ENCODE measurements at places on chromosomes 4 and X.

DNA sequence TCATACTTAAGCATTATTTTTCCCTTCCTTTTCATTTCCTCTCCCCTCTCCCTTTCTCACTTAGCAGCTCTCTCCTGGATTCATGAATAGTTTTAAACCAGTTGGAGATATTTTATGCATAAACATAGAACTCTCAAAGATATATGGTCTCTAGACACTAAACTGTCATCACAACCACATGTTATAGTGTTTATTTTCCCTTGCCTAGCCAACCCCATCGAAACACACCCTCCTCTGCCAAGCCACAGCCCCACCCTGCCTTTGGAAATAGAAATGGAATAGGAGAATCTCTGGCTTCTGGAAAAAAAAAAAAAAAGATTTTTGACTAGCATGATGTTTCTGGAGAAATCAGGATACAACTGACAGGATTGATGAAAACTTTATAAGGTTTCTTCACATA is 64.8 kb upstream of the RBPJ start:
- DNase-seq: no peak

DNA sequence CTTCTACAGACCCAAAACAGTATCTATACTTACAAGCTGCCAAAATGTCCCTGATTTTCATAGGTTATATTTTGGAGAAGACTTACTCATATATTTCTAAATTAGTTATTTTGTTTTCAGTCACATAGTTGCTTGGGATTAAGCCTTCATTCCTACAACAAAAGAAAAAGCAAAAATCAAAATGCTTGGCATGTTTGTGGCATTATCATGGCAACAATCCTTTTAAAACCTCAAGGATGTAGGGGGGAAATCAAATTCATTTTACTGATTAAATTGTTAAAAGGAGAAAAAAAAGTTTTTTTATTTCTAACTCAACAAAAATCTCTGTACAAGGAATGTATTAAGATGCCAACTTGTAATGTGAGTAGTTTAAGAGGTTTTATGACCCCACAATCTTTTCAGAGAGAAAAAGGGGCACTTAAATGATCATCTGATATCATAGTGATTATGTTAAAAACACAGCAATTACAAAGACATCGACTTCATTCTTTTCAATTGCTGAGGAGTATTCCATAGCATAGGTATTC is 23.5 kb downstream of the TXK start:
- DNase-seq: no peak

- DNase-seq: no peak
Observed at GRCh38 chr4:81745050-81745449, 273.3 kb upstream of the RASGEF1B start.

DNA sequence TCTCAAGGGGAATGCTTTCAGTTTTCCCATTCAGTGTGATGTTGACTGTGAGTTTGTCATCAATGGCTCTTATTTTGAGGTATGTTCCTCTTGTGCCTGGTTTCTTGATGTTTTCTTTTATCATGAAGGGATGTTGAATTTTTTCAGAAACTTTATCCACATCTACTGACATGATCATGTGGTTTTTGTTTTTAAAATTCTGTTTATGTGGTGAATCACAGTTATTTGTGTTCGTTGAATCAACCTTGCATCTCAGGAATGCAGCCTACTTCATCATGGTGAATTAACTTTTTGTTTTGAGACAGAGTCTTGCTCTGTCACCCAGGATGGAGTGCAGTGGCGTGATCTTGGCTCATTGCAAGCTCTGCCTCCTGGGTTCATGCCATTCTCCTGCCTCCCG is 263.1 kb upstream of the KLF3 start:
- no peak for DNase-seq

- DNase-seq: no peak
Observed at GRCh38 chr4:161920304-161921052, 243.3 kb downstream of the FSTL5 start.

- DNase-seq: no peak
Observed at GRCh38 chr4:7747062-7747385, 192.6 kb downstream of the AFAP1 start.

GRCh38 chr4:138473339-138473738 is 231.2 kb upstream of the SLC7A11 start:
- no peak for DNase-seq

DNA sequence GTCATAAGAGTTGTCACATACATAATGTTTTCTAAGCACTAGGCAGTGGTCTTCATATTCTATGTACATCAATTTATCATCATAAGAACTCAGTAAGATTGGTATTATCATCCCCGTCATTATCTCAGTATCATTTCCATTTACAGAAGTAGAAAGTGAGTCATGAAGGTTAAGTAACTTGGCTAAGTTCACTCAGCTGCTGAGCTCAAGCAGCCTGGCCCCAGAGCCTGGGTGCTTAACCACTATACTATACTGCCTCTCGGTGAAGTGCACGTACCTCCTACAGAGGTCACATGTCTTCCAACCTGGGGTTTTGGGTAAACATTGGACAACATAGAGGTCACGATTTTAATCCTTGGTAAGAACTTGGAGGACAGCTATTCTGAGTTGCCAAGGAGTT is 161.5 kb upstream of the GATB start:
- DNase-seq: no peak

GRCh38 chrX:6292599-6292998 is 63.9 kb upstream of the NLGN4X start:
- no peak for DNase-seq

DNA sequence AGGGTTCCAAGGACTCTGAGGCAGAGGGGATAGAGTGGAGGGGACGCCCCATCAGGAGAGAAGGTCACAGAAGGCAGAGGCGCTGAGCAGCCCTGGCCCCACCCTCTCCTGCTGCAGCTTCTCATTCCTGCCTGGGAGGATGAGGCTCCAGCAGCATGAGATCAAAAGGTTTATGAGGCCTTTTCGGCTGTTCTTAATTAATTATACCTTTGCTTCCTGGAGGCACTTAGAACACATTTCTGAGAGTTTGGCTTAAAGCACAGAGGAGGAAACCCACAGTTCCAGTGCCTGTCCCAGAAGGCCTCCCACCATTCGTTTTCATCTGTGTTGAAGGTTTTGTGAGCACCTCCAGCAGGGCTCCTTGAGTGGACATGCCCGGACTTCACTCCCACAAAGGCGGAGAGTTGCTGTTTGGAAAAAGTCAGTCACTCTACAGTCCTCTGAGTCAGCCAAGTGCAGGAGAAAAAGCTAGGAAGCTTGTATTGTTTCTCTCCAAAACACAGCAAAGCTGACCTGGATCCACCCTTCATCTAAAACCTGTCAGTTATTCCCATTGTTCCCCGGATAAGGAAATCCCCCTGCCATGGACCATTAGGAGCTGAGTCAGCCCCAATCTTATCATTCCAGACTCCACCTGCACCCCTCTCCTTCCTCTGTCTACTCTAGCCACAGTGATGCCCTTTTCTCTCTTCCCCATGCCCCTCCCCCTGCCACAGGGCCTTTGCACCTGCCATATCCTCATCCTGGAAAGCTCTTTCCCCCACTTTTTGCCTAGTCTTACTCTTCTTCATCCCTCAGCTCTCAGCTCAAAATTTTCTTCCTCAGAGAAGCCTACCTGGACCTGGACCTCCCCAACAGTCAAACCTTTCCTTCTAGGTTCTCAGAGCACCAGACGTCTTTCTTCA is 276.8 kb downstream of the FBXW7 start:
- DNase-seq: no peak

- no peak for DNase-seq
Observed at GRCh38 chr4:113179996-113180395, 130.5 kb downstream of the ANK2 start.

GRCh38 chr4:103076747-103077347 is at the start of gene SLC9B2:
TSS of gene SLC9B2 (minus strand) at chr4:103076761. CDS start at chr4:103067550, 9,211 bp downstream.
- no peak for DNase-seq

DNA sequence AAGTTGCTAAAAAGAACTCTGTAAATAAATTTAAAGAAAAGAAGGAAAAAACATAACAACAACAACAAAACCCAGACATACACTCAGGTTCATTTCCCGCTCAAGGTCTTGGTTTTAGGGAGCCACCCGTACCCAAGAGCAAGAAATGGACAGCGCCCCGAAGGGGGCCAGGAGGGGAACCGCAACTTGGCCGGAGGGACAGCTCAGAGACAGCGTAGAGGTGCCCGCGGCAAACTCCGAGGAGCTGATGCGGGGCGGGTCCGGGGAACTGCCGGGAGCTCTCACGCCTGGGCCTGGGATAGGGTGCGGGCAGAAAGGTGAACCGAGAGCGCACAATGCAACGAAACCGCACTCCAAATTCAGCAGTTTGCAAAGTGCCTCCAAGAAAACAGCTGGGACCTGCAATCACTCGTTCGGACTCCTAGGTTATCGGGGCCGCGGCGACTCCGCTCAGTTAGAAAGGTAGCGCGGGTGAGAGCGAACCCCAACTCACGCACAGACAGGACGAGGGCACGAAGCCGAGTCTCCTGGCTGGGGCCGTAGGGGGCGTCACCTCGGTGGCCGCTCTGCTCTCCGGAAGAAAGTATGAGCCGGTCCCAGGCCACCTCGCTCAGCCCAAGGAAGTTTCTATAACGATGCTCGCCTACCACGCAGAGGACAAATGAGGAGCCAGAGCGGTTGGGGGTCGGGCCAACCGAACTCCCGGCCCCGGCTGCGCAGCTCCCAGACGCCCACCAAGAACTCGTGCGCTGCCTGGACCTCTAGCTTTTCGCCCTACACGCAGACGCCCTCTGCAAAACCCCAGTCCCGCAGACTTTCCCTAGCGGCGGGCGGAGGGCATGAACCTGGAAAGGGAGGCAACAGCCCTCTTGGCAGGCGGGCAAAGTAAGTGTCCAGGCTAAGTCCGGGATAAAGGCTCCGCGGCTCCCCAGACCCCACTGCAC is 1.4 kb downstream of the NDNF start:
- no peak for DNase-seq

DNA sequence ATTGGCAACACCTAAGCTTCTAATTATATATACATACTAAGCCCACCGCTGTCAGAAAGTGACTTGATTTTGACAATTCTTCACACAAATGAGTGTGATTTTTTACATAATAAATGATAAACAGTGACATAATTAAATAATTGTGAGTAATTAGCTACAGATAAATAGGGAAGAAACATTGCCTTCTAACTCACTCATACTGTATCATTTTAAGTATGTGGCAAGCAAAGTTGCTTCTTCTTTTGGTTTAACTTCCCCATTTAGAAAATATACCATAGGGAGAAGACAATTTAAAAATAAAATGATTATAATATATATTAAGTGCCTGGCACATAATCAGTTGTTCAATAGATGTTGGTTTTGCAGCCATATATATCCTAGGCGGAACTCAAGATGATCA is 644.2 kb downstream of the FSTL5 start:
- DNase-seq: no peak

GRCh38 chr4:99720206-99720605 is 62.6 kb upstream of the C4orf54 start:
- no peak for DNase-seq

DNA sequence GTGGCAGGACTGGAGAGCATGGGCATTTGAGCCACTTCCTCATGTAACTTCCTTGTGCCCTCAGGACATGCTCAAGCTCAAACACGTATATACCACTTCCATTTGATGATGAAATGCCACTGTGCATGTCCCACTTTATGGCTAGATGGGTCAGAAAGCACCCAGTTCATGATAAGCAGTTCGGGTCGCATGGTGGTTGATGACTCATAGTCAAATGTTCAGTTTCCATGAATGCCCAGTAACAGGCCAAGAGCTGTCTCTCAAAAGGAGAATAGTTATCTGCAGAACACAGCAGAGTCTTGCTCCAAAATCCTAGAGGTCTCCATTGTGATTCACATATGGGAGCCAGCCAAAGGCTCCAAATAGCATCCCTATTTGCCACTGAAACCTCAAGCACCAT is 48.9 kb upstream of the SPIN3 start:
- no peak for DNase-seq

- no peak for DNase-seq
Observed at GRCh38 chr4:56465599-56466295, 1.7 kb upstream of the SRP72 start.

DNA sequence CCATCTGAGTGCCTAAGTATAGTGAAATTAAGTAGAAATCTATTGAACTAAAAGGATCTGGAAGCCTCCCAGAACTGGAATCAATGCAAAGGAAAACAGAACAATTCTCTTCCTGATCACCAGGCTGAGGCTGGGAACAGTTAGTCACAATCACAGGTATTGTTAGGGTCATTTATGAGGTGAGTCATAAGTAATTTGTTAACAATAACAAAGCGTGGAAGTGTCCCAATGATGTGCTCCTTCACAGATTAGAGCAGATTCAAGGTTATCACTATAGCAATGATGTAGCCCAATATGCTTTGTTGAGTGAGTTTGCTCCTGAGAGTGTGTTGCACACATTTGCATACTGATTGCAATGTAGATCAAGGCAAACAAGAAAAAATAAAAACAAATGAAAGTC is 228.1 kb downstream of the ZNF674 start:
- DNase-seq: no peak

DNA sequence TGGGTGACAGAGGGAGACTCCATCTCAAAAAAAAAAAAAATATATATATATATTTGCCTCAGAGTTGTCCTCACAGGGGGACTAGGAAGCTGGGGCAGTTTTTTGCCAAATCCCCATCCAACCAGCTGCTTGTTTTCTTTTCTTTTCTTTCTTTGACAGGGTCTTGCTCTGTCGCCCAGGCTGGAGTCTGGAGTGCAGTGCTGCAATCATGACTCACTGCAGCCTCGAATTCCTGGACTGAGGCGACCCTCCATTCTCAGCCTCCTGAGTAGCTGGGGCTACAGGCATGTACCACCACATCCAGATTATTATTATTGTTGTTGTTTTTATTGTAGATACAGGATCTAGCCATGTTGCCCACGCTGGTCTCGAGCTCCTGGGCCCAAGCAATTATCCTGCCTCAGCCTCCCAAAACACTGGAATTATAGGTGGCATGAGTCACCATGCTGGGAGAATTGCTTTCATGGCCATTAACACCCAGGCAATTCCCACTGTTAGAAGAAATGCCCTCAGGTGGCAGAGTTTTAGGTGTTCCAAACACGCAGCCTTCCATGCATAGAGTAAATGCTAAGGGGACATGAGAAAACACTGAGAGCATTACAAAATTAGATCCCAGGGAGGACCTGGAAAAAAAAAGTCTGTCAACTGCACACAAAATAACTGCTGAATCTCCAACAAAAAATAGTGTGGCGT is 98.0 kb downstream of the ARHGAP6 start:
- no peak for DNase-seq

- no peak for DNase-seq
Observed at GRCh38 chr4:19636451-19636850, 615.3 kb upstream of the SLIT2 start.

DNA sequence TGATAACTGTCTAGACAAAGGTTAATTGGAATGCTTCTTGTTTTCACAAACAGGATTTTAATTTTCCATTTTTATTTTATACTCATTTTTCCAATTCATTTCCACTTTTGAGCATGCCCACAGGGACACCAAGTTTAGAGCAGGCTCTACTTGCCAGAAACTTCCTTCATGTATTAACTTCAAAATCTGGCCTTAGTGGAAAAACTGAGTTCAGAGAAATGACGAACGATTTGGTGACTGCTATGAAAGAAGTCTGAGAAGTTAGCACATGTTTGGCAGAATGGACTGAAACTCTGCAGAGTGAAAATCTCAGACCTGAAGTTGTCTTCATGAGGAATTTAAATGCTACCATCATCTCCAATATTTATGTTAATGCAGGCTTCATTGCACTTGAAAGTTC is 214.1 kb downstream of the THOC2 start:
- no peak for DNase-seq

- DNase-seq: no peak
Observed at GRCh38 chr4:174815282-174815681, 13.8 kb downstream of the GLRA3 start.

All from iPS DF 6.9 (cell line).